ENCODE measurements at places on chromosomes 1 and 21.

GRCh38 chr1:6603915-6604558 is 1.4 kb upstream of the KLHL21 start:
- DNase-seq, result no peak

DNA sequence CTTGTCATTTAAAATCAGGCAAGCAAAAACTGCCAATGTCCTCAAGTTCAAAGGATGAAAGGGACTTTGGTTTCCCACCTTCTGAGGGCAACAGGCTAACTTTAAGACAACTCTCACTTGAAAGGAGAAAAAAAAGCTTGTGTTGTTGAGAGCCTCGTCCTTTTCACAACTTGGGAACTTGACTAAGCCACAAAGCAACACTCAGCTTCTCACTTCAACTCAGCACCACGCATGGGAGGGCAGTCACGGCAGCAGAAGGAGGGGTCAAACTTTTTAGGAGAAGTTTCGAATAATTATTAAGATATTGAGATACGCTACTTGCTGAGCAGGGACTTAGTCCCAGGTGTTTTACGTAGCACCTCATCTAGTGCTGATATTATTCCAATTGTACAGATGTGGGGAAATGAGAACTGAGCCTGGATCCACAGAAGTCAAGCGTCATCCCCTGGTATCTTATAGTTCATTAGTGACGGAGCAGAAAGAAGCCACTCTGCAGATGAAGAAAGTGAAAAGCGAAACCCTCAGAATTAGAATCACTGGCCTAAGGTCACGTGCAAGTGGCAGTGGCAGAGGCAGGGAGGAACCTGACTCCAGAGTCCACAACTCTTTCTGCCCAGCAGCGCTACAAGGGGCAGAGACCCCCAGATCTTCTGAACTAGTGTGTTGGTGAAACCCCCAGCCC is 83.6 kb downstream of the JAK1 start:
- DNase-seq, result no peak

- no peak for DNase-seq
These were observed 5.6 kb downstream of the AK4 start for GRCh38 chr1:65153635-65154034.

DNA sequence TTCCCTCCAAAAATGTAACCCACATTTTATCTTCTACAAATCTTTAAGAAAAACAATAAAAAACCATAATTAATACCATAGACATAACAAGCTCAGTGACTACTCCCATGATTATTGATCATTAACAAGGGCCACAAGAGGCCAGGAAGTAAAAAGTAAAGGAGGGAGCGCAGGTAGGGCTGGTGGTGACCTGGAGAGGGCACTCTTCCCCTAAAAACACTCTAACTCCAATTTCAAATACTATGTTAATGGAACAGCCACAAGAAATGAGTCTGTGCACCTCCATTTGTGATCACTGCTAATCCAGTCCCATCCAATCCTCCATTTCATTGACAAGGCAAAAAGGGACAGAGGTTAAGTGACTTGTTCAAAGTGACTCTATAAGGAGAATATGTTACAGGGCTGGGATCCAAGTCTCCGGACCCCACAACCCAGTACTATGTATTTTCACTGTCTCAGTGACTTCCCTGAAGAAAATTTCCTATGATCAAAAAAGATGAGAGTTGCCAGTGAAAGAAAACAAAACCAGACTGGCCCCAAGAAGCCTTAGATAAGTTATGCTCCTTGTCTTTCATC is 41.2 kb upstream of the CFAP298 start:
- DNase-seq, result no peak

- no peak for DNase-seq
These were observed 904 bp downstream of the GJB3 start for GRCh38 chr1:34781844-34782391.

GRCh38 chr1:183566026-183566425 is 24.2 kb downstream of the NCF2 start:
- DNase-seq, result no peak

DNA sequence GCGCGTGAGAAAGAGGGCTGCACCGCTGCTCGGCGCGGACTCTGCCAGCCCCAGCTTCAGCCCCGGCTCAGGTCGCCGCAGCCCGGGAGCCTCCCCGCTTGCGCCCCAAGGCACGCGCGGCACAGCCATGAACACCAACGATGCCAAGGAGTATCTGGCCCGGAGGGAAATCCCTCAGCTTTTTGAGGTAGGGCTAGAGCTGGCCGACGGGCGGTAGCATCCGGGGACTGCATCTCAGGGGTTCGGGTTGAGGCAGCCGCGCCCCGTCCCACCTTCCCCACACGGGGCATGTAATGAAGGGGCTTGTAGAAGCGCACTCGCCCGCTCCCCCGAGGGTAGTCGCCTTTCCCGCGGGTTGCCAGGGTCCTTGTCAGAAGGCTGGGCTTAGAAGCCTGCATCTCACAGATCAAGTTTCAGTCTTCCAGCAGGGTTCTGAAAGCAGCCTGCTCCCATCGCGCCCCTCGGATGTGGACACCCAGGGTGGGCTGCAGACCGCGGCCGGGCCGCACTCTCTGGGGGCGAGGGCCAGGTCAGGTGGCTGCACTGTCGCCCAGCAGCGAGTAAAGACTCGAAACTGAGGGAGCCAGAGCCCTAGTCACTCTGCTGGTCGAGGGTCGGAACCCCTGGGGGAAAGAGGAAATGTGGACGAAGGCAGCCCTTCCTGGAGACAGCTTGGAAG is 507 bp downstream of the AK5 start:
- no peak for DNase-seq

GRCh38 chr1:186978596-186979556 is 150.1 kb downstream of the PLA2G4A start:
- no peak for DNase-seq
